ENCODE measurements at places on chromosomes 16 and 17.

DNA sequence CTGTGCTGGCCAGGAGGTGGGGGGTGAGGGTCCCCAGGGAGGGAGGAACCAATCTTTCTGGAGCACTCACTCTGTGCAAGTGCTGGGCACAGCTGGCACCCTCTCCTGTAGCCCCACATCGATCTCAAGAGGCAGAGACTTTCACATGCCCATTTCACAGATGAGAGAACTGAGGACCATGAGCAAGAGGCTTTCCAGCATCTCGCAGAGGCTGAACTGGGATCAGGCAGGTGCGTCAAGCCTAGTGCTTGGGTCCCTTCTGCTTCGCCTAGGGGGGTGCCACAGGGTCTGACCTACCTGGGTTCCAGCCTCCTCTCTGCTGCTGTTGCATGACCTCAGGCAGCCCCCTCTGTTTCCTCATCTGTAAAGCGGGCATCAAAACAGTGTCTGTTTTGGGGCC, 1.3 kb upstream of the WFDC1 start:
- no peak for DNase-seq

- DNase-seq = no peak
Measured at GRCh38 chr16:81592353-81592866, 147.8 kb downstream of the CMIP start.

- no peak for DNase-seq
Measured at GRCh38 chr17:16569358-16569712, 331 bp upstream of the ZNF287 start.

DNA sequence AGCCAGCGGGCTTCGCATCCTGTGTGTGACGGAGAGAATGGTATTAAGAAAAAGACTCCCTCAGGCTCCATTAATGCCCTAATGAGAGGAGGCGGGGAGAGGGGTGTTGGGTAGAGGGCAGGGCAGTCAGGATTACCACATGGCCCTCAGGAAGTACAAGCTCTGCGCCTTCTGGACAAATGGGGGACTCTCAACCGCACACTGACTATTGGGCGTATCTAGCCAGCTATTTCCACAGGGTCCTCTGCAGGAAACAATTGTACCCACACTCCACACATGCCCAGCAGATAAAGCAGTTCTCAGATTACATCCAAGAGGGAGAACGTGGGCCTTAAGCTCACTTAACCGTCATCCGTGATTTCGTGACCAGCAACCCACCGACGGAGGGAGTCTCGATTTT, 14.7 kb downstream of the NXN start:
- no peak for DNase-seq

GRCh38 chr17:40909755-40910154, 24.7 kb upstream of the KRT20 start:
- peak; percentile 74 for DNase-seq

GRCh38 chr16:12573730-12574383, 229.8 kb downstream of the CPPED1 start:
- DNase-seq = peak; percentile 54

- no peak for DNase-seq
Measured at GRCh38 chr17:61683466-61683865, 92.4 kb upstream of the NACA2 start.

DNA sequence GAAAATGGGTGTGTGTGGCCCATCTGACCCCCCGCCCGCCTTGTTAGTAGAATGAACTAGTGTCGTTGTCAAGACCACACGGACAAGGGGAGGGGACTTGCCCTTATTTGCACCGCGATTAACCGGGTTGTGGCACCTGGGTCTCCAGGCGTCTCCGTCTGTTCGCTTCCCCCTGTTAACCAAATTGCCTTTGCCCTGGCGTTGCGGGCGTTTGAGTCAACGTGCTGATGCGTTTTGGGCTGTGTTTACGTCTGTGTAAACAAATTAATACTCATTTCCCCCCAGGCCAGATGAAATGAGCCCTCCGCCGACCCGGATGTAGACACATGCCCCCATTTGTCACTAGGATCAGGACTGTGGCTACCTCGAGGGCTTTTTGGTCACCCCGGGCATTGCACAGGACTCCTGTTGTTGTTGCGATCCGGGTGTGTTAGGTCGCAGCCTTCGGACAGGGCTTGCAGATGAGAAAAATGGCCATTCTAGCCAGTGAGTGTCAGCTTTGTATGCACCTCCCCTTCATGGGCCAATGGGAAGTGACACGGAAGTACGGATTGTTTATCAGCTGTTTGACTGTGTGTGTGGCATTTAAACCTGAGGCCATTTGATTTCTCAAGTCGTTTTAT, 906 bp downstream of the RBL2 start:
- peak; percentile 90 for DNase-seq

DNA sequence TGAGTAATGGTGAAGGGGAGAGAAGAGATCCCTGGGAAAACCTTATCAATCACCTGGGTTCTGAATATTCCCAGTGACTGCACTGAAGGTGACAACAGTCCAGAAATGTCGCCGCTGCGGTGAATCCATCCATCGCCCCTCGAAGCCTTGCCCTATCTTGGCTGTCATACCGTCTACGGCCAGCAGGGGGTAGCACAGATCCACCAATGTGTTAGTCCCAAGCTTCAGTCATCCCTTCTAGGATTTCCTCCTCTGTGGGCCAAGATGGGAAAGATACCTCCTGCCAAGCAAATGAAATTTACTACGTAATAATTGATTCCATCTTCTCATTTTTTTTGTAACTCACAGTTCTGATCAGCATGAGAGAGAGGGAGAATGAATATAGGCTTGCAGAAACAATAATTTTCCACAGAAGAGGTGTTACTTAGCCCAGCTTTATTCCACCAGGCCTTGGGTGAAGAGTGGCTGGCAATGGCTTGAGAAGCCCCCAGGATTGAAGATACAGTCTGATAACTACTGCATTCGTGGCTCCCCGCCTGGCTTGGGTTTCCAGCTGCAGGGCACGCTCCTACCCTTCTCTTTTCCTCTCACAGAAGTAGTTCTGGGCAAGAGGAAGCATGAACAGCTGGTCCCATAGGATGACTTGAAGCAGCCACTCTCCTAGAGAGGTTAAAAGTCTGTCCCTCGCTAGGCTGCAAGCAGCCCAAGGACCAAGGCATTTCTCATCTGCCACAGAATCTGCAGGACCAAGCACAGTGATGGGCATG, 2.6 kb upstream of the FMNL1 start:
- DNase-seq = peak; percentile 83

DNA sequence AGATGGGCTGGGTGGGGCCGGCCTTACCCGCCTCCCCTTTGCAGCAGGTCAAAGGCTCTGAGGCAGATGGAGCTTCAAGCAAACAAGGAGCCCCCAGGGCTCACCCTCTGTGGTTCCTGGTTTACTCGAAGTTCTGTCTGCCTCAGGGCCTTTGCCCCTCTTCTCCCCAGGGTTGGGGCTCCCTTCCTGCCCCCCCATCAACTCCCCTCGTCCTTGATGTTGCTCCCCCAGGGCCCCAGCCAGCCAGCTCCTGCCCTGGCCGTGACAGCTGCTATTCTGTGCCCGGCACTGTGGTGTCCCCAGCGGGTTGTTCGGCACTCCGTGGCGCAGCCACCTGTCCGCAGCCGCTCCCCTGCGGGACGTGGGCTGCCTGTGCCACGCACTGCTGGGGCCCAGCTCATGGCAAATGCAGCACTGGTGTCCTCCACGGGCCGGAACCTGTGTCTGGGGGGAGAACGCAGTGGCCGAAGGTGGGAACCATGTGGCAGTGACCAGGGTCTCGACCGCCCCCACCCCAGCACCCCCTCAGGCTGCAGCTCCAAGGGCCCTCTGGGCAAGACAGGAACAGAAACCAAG, 4.3 kb upstream of the METRN start:
- DNase-seq = no peak

GRCh38 chr17:19626079-19626478, 22.5 kb upstream of the ALDH3A2 start:
- DNase-seq = no peak

DNA sequence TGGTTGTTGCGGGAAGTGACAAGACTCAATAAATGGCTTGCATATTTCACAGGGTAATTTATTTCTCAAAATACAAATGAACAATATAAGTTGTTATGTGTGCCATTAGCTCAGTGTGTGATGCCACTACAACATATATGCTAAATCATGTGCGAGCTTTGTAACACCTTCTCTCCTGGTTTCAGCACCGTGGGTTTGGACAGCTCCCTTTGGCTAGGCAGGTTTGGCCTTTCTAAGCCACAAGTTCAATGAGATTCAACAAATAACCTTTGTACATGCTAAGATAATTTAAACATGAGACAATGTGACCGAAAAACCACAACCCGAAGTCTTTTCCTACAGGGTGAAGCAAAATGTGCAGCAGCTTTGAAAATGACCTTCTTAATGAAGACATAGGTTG, 563.9 kb downstream of the TMEM114 start:
- no peak for DNase-seq

DNA sequence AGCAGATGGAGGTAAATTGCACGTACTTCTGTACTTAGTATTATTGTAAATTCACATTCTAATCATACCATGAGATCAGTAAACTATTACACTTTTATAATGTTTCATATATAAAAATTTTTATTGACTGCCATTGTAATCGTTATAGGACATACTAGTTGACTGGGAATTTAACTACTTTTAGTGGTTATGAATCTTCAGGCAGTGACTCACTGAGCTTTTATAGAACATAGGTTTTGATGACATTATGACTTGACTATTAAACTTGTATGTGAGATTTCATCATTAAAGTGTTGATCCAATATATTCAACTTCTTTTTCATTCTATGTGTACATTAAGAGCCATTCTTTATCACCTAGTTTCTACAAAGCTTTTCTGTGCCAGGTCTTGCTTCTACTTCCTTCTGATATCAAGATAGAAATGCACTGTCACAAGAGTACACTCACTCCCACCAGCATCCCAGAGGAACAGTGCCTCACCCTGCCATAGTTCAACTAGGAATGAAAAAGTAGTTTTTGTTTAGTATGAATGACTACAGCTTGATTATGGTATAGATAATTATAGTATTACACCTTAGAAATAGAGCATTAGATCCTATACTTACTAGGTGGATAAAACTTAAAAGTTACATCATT, 142.4 kb upstream of the RBL2 start:
- DNase-seq = peak; percentile 10

GRCh38 chr17:34401165-34401564, 38.1 kb upstream of the CCL1 start:
- DNase-seq = no peak

- DNase-seq = no peak
Measured at GRCh38 chr17:49992191-49992932, 2.7 kb downstream of the DLX3 start.

DNA sequence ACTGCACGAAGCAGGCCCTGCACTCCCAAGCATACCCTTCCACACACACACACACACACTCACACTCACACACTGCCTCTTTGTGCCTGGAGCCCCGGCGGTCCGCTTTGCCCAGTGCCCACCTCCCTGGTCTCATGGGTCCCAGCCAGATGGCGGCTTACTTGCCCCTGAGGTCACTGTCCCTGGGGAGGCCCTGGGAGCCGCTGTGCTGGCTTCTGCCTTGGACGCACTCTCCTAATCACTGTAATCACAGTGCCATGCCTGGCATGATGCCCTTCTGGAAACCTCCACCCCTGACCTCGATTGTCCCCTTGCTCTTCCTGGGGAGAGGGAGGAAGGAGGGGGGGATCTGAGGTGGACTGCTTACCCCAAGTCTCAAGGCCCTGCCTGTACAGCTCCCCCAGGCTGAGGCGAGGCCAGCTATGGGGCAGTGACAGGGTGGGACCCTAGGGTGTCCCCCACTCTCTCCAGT, 36.0 kb downstream of the ARHGAP23 start:
- DNase-seq = peak; percentile 47

DNA sequence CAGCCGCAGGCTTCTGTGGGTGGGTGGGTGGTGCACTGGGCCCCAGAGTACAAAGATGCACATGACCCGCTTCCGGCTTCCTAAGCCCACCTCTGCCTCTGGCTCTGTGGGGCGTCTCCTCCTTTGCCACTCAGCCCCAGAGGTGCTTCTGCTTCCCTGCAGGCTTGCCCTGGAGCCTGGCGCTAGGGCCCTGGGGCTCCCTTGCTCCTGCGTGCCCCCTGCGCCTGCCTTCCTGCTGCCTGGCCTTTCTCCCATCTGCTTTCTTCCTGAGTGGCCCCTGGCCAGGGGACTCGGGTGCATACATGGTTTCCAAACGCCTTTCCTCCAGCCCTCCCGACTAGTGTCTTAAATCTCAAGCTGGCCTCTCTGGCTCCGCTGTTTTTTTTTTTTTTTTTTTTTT, 3.4 kb downstream of the WWOX start:
- no peak for DNase-seq

- peak; percentile 96 for DNase-seq
Measured at GRCh38 chr17:49515196-49515770, 20.2 kb downstream of the NGFR start.

DNA sequence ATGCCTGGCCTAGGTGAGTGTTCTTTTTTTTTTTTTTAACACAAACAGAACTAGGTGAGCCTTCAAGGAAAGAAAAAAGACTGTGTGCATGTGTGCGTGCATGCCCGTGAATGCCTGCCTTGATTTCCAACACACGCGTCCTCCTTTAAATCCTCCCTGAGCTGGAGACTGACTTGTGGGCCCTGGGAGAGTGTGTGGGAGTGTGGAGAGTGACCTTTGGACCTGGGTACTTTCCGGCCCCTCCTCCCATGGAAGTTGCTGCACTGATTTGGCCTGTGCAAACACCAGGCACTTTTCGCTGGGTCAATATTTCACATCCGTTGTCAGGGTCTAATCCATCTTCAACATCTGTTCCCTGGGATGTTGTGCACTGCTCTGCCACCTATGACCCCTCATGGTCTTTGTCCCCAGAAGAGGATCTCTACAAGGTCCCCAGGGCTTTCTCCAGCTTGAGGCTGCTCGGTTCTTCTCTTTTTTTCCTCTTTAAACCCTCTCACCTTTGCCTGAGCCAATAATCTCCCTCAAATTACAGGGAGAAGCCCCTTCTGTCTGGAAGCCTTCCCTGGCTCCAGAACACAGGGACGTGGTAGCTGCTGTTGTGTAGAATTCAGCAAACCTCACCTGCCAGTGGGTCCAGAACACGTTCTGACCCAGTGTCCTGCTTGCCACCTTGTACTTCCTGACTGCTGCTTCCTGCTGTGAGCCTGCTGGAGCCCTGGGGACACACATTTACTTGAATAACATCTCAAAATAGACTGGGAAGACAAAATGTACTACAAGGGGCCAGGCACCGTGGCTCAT, 20.8 kb upstream of the ATP5MC1 start:
- DNase-seq = peak; percentile 20

DNA sequence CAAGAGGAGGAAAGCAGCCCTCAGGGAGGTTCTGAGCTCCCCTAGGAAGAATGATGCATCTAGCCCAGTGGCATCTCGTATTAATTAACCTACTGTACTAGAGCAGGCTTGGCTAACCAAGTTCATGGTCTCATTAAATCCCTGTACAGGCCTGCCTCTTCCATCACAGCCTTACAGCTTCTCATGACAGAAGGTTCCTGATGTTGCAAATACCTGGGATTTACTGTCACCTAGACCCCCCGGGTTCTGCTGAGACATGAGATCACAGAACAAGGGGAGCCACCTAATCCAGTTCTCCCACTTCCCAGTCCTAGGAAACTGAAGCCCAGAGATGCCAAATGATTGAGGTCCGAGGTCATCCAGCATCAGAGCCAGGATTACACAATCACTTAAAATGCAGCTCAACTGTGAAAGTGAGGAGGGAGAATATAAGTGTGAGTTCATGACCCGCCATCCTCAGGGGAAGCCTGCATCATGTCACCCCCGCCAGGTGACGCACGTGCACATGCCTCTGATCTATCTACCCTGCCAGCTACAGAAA, 23.9 kb downstream of the ACLY start:
- peak; percentile 66 for DNase-seq
